ENCODE measurements at places on chromosomes 11 and 22. TPM values are rescaled to one million over a fixed set of nuclear protein-coding genes. Genes with fewer than 3 reads are reported as not detected.

PATE4 gene
- total RNA-seq = not detected

DNA sequence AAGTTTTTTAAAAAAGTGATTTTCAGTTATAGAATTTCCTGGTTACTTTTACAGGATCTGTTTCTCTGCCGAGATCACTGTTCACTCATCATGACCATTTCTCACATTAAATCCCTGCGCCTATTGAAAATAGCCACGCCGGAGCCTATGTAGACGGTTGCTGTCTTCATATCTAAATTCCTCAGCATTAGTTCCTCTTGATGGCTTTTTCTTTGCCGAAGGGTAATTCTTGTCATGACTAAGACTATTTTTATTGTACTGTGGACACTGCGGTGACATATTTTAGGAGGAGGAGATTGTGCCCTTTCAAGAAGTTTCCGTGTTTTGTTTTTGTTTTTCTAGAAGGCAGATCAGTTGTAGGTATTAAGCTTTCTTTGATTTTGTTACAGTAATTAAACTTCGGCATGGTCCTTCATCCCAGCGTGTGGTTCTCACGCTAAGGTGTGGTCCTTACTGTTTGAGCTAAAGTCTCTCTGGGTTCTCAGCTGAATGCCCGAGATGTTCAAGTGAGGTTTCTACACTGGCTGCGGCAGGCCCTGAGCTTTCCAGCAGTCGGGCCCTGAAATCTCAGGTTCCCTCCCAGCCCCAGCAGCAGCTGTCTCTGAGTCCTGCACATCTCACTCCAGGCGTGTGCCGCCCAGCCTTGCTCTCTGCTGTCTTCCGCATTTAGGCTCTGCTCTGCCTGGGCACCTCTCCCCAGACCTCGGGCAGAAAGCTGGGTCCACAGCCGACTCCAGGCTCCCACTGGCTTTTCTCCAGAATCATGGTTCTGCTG is 1110.5 kb downstream of the TBC1D22A start:
- no peak for DNase-seq

DNA sequence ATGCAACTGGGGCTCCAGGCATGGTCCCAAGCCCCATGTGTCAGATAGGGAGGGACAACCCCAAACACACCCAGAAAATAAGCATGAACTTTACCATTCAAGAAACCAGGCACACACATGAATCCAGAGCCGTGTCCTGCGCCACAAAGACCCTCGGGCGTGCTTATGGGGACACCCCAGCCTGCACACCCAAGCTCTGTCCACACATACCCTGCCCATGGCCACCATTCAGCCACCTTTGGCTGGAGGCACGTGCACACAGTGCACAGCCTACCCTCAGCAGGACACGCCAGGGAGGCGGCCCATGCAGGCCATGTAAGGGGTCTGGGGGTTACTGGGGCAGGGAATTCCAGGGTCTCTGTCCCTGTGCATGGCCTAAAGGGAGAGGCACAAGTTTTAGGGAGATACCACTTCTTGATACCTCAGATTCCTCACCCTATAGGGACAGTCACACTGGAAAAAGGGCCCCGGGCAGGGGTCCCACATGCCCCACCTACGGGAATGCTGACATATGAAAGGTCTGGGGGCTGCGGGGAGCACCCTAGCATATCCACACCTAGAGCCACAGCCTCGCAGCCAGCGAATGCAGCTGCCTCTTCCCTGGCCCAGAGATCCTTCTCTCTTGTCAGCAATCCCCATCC is 20.6 kb downstream of the PACSIN2 start:
- DNase-seq = no peak

GRCh38 chr22:27514601-27515523 is 286.7 kb downstream of the MN1 start:
- DNase-seq = no peak

DNA sequence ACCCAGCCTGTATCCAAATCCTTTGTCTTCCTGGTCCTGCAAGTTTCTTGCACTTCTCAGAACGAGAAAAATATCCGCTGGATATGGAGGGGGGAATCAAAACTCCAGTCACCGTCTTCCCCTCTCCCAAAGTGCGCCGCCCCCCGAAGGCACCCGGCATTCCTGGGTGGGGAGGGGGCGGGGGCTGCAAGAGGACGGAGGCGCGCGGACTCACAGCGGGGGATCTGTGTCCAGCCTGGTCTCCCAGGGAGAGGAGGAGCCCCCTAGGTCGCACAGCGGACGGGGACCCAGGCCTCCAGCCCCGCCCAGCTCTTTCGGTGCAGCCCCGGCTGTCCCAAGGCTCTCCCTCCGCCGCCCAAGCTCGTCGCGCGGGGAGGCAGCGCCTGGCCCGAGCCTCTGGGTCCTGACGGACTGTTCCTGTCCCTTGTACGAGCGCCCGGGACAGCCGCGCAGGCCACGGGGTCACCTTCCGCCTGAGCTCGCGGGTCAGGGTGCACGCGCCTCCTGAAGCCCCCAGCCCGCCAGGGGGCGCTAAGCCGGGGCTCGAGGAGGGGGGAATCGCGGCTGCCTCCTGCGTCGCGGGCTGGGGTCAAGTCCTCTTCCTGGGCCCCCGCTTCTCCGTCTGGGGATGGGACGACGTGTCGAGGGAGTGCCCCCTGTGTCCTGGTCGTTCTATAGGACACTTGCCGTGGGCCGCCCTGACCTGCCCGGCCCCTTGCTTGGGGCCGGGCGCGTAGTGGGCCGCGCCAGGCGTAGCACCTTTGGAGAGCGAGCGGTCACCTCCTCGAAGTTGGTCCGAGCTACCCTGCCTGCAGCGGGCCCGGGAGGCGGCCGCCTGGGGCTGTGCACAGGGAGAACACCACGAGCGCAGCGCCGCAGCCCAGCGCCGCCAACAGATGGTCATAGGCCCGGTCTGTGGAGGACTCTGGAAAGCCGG is 2.4 kb upstream of the WNT11 start:
- DNase-seq = peak; percentile 87

SHANK2 gene
- not detected for total RNA-seq

DNA sequence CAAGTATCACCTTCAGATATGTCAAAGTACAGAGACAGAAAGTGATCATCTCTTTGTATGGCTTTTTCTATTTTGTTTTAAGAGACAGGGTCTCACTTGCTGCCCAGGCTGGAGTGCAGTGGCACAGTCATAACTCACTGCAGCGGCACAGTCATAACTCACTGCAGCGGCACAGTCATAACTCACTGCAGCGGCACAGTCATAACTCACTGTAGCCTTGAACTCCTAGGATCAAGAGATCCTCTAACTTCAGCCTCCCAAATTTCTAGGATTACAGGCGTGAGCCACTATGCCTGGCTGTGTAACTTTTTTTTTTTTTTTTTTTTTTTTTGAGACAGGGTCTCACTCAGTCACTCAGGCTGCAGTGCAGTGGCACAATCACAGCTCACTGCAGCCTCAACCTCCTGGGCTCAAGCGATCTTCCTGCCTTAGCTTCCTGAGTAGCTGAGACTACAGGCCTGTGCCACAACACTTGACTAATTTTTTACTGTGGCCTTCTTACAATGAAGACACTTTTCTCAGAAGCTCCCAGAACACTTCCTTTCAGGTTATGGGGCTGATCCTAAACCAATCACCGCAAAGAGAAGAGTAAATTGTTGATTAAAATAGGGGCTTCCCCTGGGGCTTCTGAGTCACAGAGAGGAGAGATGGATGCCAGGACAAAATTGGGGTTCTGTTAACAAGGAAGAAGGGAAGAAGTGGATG is 9.0 kb upstream of the HIKESHI start:
- DNase-seq = no peak

DNA sequence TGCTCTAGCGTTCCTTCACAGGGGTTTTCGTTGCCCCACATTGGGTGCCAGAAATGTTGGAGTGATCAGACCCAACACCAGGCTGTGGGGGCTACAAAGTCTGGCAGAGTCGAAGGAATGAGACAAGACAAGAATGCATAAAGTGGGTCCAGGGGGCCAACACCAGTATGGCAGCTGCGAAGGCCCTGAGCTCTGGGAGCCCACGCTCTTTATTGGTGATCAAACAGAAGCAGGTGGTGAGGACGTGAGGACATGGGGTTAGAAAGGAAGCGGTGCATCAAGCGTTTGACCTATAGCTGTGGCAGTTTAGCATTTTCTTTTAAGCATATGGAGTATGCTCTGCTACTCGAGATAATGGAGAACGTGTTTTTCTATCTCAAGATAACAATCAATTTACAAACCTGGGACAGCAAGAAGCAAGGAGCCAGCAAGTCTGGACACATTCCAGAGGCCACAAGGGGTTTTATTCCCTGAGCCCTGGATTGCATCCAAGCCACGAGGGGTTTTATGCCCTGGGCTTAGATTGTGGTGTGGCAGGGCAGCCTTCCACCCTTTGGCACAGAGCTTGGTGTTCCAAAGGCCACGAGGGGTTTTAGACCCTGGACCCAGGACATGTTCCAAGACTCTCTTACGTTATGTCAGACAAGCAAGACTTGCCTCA is 3.9 kb upstream of the DNAJB13 start:
- no peak for DNase-seq

SYT12 gene
- total RNA-seq = not detected

- no peak for DNase-seq
Observed at GRCh38 chr11:19216709-19217374, 15.1 kb upstream of the CSRP3 start.

- no peak for DNase-seq
Observed at GRCh38 chr22:46322711-46323110, 12.8 kb upstream of the TRMU start.

DNA sequence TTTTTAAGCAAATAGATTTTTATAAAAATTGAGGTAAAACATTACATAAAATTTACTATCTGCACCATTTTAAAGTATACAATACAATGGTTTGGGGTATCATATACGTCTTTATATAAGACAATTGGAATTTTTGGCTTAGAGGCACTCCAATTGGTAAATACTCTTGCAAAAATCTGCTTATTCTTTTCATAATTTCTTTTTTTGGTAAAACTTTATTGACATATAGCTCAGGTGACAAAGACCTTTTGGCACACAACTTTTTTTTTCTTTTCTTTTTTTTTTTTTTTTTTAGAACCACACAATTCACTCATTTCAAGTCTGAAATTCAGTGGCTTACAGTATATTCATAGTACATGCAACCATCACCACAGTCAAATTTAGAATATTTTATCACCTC is 57.8 kb downstream of the ATG16L2 start:
- no peak for DNase-seq

DNA sequence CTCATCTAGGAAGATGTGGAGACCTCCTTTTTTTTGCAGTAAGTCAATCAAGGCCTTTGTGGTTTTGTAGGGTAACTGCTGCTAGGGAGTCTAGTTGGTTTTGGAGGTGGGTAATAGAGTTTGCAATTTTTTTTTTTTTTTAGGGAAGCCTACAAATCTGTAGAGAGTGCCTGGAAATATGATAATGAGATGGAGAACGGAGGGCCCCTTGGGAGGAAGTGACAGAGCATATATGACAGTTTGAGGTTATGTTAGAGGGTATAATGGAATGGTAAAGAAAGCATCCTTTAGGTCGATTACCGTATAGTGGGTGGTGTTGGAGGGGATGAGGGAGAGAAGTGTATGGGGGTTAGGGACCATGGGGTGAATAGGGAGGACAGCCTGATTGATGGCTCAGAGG is 98.3 kb downstream of the ELP4 start:
- no peak for DNase-seq

- DNase-seq = peak; percentile 79
Observed at GRCh38 chr22:31248138-31248745, 36.1 kb downstream of the LIMK2 start.

DDX6 gene
- 29.4 TPM for total RNA-seq

GRCh38 chr22:46062232-46062615 is 85.3 kb upstream of the WNT7B start:
- DNase-seq = no peak

- no peak for DNase-seq
Observed at GRCh38 chr11:124481365-124482323, 36.1 kb upstream of the OR8B8 start.

CHRNA10 gene
- total RNA-seq = 6.0 TPM

RRP7A gene
- total RNA-seq = 19.2 TPM

DNA sequence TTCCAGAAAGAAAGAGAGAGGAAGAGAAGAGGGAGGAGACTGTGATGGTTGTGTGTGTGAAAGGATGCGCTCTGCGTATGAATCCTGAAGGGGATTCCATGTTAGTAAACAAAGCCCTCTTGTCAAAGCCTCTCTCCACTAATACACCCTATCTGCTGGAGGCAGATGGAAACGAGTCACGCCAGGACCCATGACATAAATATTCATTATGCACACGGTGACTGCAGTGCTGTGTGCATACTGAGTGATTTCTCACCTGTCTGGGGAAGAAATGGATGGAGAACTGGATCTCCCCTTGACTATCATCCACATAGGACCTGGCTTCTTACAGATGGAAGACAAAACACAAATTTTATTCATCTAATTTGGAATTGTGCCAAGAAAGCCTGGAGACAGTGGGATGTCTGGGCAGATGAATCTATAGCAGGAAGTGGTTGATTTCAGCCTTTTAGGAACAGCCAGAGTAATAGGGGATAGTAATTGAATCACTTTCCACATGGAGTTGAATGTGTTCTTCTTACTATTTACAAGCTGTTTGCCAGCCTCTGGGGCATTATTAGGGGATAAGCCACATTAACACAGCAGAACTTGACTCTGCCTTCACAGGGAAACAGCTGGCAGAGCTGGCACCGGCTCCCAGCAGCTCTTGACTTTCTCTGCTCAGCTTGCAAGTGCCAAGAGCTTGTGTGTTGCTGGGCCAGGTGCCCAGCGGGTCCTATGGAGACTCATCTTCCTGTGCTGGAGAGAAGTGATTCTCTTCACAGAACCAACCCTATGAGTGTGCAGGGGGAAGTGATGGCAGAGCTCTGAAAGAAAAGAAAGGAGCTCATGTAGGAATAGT is 9.0 kb downstream of the MTNR1B start:
- DNase-seq = no peak
